ENCODE measurements at places on chromosomes 6 and 20. TPM values are rescaled to one million over a fixed set of nuclear protein-coding genes. Genes with fewer than 3 reads are reported as not detected.

DNA sequence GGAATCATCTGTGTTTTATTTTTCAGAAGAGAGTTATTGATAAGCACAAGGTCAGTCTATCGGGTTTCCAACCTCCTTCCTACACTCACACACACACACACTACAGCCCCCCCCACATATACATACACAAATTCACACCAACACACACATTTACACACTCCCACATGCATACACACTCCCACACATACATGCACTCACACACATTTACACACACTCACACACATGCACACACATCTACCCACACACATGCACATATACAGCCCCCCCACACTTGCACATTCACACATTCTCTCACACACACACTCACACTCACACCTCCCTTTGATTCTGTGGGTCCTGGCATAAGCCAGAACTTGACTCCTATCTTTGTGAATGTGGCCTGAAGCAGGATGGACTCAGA is 34.5 kb upstream of the PAX1 start:
- DNase-seq = no peak

Gene OOEP
- not detected for total RNA-seq

DNA sequence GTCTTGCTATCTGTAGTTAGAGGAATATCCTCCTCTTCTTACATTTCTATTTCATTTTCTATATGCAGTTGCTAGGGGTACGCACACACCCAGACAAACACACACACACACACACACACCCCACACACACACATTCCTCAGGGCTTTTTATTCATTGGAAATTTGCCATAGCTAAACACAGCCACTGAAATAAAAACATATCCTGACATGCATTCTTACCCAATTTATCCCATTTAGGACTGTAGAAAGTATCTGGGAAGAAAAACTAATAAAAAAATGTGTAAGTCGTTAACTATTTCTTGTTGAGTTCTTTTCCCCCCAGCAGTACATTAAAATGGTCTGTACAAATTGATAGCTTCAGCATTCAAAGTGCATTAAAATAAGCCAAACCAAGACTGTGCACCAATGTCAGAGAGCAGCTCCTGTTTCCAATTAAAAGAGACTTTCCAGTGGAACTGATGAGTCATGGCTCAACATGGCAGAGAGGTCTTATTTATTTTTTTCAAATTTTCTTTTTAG is 357.9 kb upstream of the AGPAT4 start:
- no peak for DNase-seq

GRCh38 chr20:10319855-10320254 is 101.2 kb downstream of the SNAP25 start:
- no peak for DNase-seq

Gene KLHDC3
- total RNA-seq = 93.9 TPM
